IMR-90 (cell line): ENCODE measurements at places on chromosomes 13 and 19. TPM values are rescaled to one million over a fixed set of nuclear protein-coding genes. Genes with fewer than 3 reads are reported as not detected.

DNA sequence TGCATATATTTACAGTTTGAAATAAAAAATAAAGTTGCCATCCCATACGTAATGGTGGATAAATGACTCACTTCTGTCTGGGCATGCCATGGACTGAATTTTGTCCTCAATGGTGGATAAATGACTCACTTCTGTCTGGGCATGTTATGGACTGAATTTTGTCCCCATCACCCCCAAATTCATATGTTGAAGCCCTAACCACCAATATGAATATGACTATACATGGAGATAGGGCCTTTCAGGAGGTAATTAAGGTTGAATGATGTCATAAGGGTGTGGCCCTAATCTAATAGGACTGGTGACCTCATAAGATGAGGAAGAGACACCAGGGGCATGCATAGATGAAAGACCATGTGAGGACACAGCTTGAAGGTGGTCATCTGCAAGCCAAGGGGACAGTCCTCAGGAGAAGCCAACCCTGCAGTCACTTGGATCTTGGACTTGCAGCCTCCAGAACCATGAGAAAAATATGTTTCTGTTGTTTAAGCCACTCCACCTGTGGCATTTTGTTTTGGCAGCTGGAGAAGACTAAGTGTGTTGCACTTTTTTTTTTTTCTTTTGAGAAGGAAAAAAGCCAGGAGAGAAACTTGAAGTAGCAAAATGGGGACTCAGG is 41.8 kb downstream of the RFC3 start:
- H3K27me3 ChIP-seq: no peaks in the 10 kb centered on the region
- H3K4me3 ChIP-seq: no peak overlapping the region
- H3K36me3 ChIP-seq: no peaks in the 10 kb centered on the region
- H3K27ac ChIP-seq: no peak overlapping the region

GRCh38 chr19:38478273-38478971 is 44.9 kb downstream of the RYR1 start:
- no peak overlapping the region for H3K4me3 ChIP-seq
- no peak for DNase-seq
- H3K4me1 ChIP-seq: no peaks in the 10 kb centered on the region
- no peaks in the 10 kb centered on the region for H3K36me3 ChIP-seq

- H3K27me3 ChIP-seq: peaks cover 3% of the 10 kb centered on the region; the same call in 1 of the 2 replicates
- no peak for DNase-seq
- no peak overlapping the region for H3K4me3 ChIP-seq
Observed at GRCh38 chr13:113413898-113414282, 39.4 kb downstream of the ADPRHL1 start.

DNA sequence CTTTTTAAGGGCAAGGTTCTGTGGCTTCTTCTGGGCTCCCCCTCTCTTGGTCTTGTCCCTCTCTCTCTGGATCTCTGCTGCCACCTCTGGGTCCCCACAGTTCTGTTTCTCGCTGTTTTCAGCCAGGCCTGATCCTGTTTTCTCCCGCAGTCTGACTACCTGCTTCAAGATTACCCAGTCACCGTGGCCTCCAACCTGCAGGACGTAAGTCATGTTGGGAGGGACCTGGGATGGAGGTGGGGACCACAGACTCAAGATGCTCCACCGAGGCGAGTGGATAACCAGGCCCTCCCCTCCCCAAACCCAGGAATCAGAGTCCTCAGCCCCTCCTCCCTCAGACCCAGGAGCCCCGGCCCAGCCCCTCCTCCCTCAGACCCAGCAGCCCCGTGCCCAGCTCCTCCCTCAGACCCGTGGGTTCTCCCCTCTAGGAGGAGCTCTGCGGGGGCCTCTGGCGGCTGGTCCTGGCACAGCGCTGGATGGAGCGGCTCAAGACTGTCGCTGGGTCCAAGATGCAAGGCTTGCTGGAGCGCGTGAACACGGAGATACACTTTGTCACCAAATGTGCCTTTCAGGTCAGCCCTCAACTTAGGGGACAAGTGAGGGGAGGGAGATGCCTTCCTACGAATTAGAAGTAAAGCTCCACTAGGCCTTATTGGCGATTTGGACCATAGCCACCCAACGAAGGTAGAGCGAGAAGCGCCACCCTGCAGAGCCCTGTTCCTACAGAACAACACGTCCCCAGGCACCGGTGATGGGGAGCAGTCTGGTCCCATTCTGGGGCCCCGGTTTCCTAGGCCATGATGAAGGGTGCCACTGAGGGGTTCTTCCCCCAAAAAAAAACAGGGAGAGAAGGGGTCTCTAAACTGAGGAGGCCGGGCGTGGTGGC is 2.2 kb downstream of the FLT3LG start:
- DNase-seq: no peak
- no peak overlapping the region for H3K4me3 ChIP-seq
- peaks cover 1% of the 10 kb centered on the region; the same call in 1 of the 2 replicates for H3K36me3 ChIP-seq
- H3K27ac ChIP-seq: no peak overlapping the region

- H3K27me3 ChIP-seq: no peaks in the 10 kb centered on the region
- H3K4me1 ChIP-seq: peaks cover 18% of the 10 kb centered on the region
- no peaks in the 10 kb centered on the region for H3K36me3 ChIP-seq
- H3K4me3 ChIP-seq: no peak overlapping the region
- peak; percentile 29 for DNase-seq
- peak overlapping the region; percentile 72 for H3K27ac ChIP-seq
Observed at GRCh38 chr13:105333416-105333815, 1202.0 kb downstream of the EFNB2 start.

DNA sequence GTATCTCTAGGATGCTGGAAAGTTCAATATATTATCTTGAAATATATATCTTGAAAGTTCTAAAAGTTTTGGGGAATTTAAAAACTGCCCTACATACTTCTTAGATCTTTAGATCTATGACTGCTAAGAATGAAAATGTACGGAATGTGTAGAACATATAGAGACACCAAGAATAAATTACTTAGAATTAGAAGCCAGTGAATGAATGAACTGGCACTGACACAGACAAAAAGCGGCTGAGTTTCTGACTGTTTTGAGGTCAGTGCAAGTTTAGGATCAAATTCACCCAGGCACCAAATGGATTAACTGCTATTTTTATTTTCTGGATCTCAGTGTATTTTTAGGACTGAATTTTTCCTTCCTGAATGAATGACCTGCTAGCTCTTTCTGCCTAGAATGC is 411.2 kb downstream of the KCTD12 start:
- H3K36me3 ChIP-seq: no peaks in the 10 kb centered on the region
- peaks cover 12% of the 10 kb centered on the region for H3K27me3 ChIP-seq
- peaks cover 1% of the 10 kb centered on the region; the same call in 1 of the 2 replicates for H3K4me1 ChIP-seq
- no peak overlapping the region for H3K27ac ChIP-seq

DNA sequence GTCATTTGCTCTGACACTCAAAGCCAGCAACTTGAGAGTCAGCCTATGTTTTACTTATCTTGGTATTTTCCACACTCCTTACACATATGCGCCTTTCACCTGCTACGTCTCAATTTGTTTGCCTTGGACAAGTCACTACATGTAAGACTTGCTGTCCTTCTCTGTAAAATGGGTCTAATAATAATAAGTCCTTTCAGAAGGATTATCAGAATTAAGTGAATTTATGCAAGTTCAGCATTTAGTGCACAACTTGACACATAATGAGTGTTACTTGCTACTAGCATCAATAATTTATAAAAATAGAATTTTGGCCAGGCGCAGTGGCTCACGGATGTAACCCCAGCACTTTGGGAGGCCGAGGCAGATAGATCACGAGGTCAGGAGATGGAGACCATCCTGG is 71.1 kb upstream of the UBL3 start:
- no peaks in the 10 kb centered on the region for H3K27me3 ChIP-seq
- no peaks in the 10 kb centered on the region for H3K36me3 ChIP-seq
- DNase-seq: no peak
- peaks cover 27% of the 10 kb centered on the region for H3K4me1 ChIP-seq
- no peak overlapping the region for H3K27ac ChIP-seq

- H3K4me1 ChIP-seq: peaks cover 10% of the 10 kb centered on the region
- peaks cover 36% of the 10 kb centered on the region for H3K36me3 ChIP-seq
- H3K27ac ChIP-seq: no peak overlapping the region
- no peak overlapping the region for H3K4me3 ChIP-seq
- H3K27me3 ChIP-seq: no peaks in the 10 kb centered on the region
Observed at GRCh38 chr19:16573925-16574324, 1.7 kb upstream of the SLC35E1 start.

GRCh38 chr13:48158915-48159314 is 64.0 kb upstream of the MED4 start:
- H3K4me3 ChIP-seq: no peak overlapping the region
- H3K27me3 ChIP-seq: no peaks in the 10 kb centered on the region
- no peaks in the 10 kb centered on the region for H3K36me3 ChIP-seq
- no peak overlapping the region for H3K27ac ChIP-seq
- no peak for DNase-seq
- no peaks in the 10 kb centered on the region for H3K4me1 ChIP-seq

DNA sequence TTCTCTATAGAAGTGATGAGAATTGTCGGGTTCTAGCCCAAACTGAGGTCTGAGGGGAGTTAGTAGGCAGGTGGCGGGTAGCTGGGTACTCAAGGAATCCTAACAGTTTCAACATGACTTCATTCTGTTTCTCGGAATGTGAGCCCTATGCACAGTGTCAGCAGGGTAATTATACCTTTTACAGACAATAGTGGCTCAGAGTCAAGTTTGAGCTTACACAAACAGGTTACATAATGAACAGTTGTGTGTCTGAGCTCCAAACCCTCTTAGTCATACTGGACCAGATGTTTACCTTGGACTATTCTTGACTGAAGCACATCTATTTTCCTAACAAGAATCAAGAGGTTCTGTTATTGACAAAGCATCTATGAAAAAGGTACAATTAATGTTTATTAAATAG is 1066.7 kb upstream of the PCDH20 start:
- DNase-seq: no peak
- H3K4me1 ChIP-seq: no peaks in the 10 kb centered on the region
- no peak overlapping the region for H3K4me3 ChIP-seq
- H3K27ac ChIP-seq: no peak overlapping the region

GRCh38 chr13:104949840-104950740 is 1585.4 kb downstream of the EFNB2 start:
- H3K4me3 ChIP-seq: no peak overlapping the region
- DNase-seq: no peak
- no peak overlapping the region for H3K27ac ChIP-seq
- no peaks in the 10 kb centered on the region for H3K36me3 ChIP-seq
- no peaks in the 10 kb centered on the region for H3K27me3 ChIP-seq
- H3K4me1 ChIP-seq: no peaks in the 10 kb centered on the region

DNA sequence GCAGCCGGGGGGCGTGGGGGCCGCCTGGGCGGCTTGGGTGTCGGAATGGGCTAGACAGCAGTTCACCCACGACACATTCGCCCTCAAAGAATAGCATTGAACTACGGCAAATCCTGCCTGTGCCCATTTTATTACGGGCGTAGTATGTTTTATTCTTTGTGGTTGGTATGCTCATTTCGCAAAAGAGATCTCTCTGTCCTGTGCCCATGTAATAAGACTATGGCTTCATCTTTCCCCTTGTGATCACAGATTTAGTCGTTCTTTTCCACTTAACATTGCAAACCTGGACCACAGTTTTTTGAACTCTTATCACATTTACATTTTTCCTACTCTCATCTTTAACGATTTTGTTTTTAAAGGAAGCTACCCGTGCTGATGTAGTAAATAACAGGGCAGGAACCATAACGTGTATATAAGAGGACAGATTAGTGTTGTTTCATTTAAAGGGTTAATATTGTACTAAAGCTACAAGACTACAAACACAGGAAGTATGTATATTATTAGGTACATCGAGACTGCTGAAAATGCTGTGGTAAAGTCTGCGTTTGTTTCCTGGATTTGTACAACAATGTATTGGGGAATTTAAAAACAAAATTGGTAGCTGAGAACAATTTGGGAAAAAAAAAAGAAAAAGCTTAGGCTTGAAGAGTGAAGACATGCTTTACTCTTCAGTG is 3.2 kb upstream of the MYCBP2 start:
- no peak for DNase-seq
- no peaks in the 10 kb centered on the region for H3K36me3 ChIP-seq
- H3K27ac ChIP-seq: peak overlapping the region; percentile 76
- H3K27me3 ChIP-seq: peaks cover 2% of the 10 kb centered on the region
- no peaks in the 10 kb centered on the region for H3K4me1 ChIP-seq

- peaks cover 25% of the 10 kb centered on the region for H3K27me3 ChIP-seq
- DNase-seq: no peak
- no peak overlapping the region for H3K4me3 ChIP-seq
- no peak overlapping the region for H3K27ac ChIP-seq
- no peaks in the 10 kb centered on the region for H3K36me3 ChIP-seq
Observed at GRCh38 chr19:48495396-48495795, 16.2 kb downstream of the LMTK3 start.

GRCh38 chr13:29936051-29936813 is 85.8 kb upstream of the UBL3 start:
- H3K4me1 ChIP-seq: no peaks in the 10 kb centered on the region
- H3K27ac ChIP-seq: no peak overlapping the region
- peaks cover 27% of the 10 kb centered on the region for H3K27me3 ChIP-seq

DNA sequence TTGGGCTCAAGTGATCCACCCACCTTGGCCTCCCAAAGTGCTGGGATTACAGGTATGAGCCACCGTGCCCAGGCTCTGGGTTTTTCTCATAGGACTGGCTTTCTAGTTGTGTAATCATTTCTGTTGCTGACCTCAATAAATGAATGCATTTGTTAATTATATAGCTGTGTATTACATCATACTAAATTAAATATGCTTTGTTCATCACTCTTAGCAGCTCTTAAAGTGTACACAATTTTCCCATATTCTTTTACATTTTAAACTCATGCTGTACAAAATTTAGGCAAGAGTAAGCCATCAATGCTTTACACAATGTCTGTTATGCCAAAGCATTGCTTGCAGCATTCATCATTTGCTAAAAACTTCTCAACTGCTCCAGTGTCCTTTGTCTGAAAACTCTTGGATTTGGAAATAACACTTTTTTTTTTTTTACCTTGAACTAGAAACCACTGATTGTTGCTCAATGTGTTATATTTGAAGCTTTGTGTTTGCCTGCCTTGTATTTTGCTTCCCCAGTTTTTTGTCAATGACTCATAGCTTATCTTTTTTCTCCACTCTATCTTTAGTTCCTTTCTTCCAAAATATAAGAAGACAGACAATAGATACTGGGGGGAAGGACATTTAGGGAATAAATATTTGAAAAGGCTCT is 31.4 kb downstream of the CCDC122 start:
- H3K36me3 ChIP-seq: peaks cover 5% of the 10 kb centered on the region; the same call in 1 of the 2 replicates
- no peak overlapping the region for H3K4me3 ChIP-seq
- no peaks in the 10 kb centered on the region for H3K27me3 ChIP-seq
- DNase-seq: peak; percentile 71

Gene C19orf18
- not detected in 2 replicates for total RNA-seq

Gene LINGO3
- total RNA-seq: not detected in 2 replicates

Gene HDGFL2
- total RNA-seq: 35.8 and 45.5 TPM in 2 replicates

Gene VN1R4
- not detected in 2 replicates for total RNA-seq

Gene TMEM205
- total RNA-seq: 87.5 and 136 TPM in 2 replicates
